ENCODE measurements at places on chromosomes 6 and 20. TPM values are rescaled to one million over a fixed set of nuclear protein-coding genes. Genes with fewer than 3 reads are reported as not detected.

Gene SLC22A7
- not detected for total RNA-seq

Gene ALDH8A1
- 0.13 TPM for total RNA-seq

Gene SLC17A9
- total RNA-seq: 2.1 TPM

Gene BNIP5
- not detected for total RNA-seq

DNA sequence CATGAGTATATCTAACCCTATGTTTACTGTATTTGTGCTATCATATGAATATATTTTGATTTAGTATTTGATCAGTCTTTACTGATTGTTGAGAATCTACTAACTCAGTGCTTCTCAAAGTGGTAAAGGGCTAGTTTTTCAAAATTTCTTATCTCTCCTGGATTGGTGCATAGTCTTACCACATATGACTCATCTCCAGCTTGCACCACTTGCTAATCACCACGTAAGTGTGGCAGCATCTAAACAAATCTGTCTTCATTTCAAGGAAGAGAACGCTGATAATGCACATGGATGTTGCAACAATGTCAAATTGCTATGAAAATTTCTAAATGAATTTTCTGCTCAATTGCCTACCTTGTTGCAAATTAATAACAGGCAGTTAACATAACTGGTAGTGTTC lies 299.5 kb downstream of the PAX1 start:
- H3K27ac ChIP-seq: no peak overlapping the region
- no peaks in the 10 kb centered on the region for H3K36me3 ChIP-seq
- H3K4me3 ChIP-seq: no peak overlapping the region
- DNase-seq: no peak
- H3K27me3 ChIP-seq: no peaks in the 10 kb centered on the region

- no peaks in the 10 kb centered on the region for H3K27me3 ChIP-seq
- peaks cover 1% of the 10 kb centered on the region for H3K4me1 ChIP-seq
- H3K4me3 ChIP-seq: no peak overlapping the region
- no peak overlapping the region for H3K27ac ChIP-seq
- H3K36me3 ChIP-seq: no peaks in the 10 kb centered on the region
Measured at GRCh38 chr6:130997061-130997753, 65.8 kb downstream of the EPB41L2 start.

- peaks cover 3% of the 10 kb centered on the region for H3K4me1 ChIP-seq
- H3K36me3 ChIP-seq: no peaks in the 10 kb centered on the region
- no peak for DNase-seq
- no peak overlapping the region for H3K4me3 ChIP-seq
Measured at GRCh38 chr20:18279242-18279641, 9.1 kb upstream of the ZNF133 start.

DNA sequence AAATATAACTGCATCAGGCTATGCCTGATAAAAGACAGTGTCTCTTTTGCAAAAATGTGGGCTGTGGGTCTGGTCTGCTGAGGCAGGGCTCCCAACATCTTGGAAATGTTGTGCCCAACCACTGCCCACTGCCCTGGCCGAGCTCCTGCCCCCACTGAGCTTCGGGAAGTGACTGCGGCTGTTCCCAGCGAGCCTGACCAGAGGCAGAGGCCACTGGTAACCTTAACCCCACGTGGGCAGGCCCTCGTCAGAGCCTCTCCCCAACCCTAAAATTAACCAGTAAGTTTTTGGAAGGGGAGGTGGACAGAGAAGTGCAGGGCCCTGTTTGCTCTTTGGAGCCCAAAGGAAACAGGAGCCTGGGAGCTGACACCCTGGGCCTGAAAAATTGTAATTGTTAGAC lies 225.9 kb downstream of the MAFB start:
- H3K27ac ChIP-seq: no peak overlapping the region
- no peak for DNase-seq
- H3K36me3 ChIP-seq: no peaks in the 10 kb centered on the region
- no peaks in the 10 kb centered on the region for H3K4me1 ChIP-seq
- no peak overlapping the region for H3K4me3 ChIP-seq

DNA sequence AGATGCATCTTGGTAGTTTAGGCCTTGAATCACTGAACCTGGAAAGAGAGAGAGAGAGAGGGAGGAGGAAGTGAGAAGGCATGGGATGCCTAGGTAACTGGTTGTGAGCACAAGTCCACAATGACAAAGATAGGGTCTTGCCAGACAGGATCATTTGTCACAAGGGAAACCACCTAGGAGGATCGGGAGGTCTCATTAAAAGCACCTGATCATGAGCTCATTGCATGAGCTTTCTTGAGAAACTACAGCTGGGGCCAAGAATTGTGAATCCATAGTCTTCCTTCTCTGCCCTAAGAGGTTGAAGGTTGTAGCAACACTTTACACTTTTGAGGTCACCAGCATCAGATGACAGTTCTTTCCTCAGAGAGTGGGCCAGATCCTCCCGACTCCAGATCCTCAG lies 195.7 kb downstream of the CD83 start:
- DNase-seq: no peak
- H3K4me1 ChIP-seq: peaks cover 6% of the 10 kb centered on the region
- H3K27me3 ChIP-seq: no peaks in the 10 kb centered on the region

- H3K4me1 ChIP-seq: peaks cover 9% of the 10 kb centered on the region
- H3K36me3 ChIP-seq: no peaks in the 10 kb centered on the region
- DNase-seq: no peak
Measured at GRCh38 chr20:334578-334977, 9.2 kb downstream of the SOX12 start.

GRCh38 chr20:25579081-25579770 lies 6.1 kb downstream of the NINL start:
- H3K36me3 ChIP-seq: no peaks in the 10 kb centered on the region
- no peaks in the 10 kb centered on the region for H3K27me3 ChIP-seq
- DNase-seq: no peak
- no peak overlapping the region for H3K27ac ChIP-seq

GRCh38 chr6:129238991-129239390 lies 356.1 kb downstream of the LAMA2 start:
- no peaks in the 10 kb centered on the region for H3K36me3 ChIP-seq
- no peaks in the 10 kb centered on the region for H3K27me3 ChIP-seq
- H3K4me1 ChIP-seq: no peaks in the 10 kb centered on the region
- DNase-seq: no peak
- H3K4me3 ChIP-seq: no peak overlapping the region

DNA sequence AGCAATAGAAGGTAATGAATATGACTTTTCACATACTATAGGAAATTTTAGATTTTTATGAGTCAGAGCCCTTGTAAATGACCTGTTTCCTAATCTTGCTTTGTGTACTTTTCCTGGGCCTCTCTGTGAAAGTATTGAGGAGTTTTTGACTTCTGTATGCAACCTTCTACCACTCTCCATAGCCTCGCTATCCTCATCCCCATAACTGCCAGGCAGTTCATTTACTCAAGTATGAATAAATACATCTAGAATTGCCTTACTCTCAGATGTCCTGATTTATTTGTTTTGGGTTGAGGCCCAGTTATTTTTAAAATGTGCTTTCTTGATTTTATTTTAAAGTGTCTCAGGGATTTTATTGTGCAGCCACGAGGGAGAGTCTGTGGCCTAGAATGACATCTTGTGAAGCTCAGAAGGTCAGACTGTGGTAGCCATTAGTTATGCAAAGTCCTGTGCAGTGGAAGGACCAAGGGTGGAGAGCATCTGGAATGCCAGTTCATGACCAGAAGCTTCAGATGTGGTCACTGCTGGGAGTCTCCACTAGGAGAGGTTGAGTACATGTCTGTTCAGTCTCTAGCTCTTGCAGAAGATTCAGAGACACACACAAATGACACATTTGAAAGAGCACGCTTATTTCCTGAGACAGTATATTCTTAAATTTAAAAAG lies 346.2 kb upstream of the IMPG1 start:
- no peaks in the 10 kb centered on the region for H3K36me3 ChIP-seq
- no peak overlapping the region for H3K27ac ChIP-seq
- no peak overlapping the region for H3K4me3 ChIP-seq
- no peak for DNase-seq

DNA sequence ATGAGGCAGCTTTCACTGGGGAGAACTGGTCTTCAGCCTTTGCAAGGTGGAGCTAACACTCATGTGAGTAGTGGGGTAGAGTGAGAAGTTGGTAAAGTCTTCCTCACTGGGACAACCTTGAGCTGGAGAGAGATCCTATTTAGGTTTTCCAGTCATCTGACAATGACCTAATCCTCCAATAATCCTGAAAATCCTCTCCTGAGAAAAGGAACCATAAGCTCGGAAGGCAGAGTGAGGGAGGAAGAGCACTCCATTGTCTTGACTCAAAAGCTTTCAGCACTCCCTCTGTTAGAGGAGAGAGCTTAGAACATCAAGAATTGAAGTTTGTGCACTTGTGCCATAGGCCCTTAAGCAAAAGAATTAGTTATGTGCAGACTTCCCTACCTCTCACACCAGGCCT lies 77.8 kb downstream of the TRAM2 start:
- H3K4me3 ChIP-seq: no peak overlapping the region
- peaks cover 41% of the 10 kb centered on the region for H3K4me1 ChIP-seq
- H3K27me3 ChIP-seq: peaks cover 39% of the 10 kb centered on the region

GRCh38 chr20:24537210-24537609 lies 67.8 kb downstream of the SYNDIG1 start:
- H3K4me3 ChIP-seq: no peak overlapping the region
- no peaks in the 10 kb centered on the region for H3K36me3 ChIP-seq
- H3K4me1 ChIP-seq: no peaks in the 10 kb centered on the region
- DNase-seq: no peak
- H3K27me3 ChIP-seq: no peaks in the 10 kb centered on the region
- H3K27ac ChIP-seq: no peak overlapping the region

DNA sequence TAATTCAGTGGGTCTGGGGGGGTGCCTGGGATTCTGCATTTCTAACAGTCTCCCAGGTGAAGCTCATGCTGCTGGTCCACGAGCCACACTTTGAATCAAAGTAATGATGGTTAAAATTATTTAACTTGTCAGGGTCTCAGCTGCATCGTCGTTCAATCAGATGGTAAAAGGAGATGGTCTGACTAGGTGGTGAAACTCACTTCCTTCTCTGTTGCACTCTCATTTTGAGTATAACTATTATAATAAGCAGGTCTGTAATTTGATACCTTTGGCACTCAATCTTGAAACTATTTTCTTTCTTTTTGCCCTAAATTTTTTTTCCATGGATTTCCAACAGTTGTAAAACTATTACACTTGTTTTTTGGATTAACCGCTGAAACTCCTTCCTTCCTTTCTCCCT lies 292.5 kb downstream of the FARS2 start:
- H3K36me3 ChIP-seq: no peaks in the 10 kb centered on the region
- H3K27me3 ChIP-seq: no peaks in the 10 kb centered on the region
- no peaks in the 10 kb centered on the region for H3K4me1 ChIP-seq
- H3K4me3 ChIP-seq: no peak overlapping the region
- DNase-seq: no peak

GRCh38 chr6:100343316-100344077 lies 121.2 kb downstream of the SIM1 start:
- H3K36me3 ChIP-seq: no peaks in the 10 kb centered on the region

DNA sequence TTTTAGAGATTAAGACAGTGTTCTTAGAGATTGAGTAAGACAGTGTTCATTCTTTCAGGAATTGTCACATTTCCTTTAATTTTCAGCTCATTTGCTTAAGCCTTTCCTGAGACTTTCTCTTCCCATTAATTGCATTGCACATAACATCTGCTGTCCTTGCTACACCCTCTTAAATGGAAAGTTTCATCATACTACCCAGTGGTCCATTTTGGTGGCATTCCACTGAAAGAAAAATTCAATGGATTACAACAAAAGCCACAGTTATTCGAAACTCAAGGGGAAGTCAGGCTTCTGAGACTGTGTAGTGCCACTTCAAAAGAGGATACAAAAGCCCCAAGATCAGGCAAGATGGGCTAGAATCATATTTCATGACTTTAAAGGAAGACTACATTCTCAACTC lies 64.0 kb downstream of the RSPO3 start:
- no peaks in the 10 kb centered on the region for H3K27me3 ChIP-seq
- H3K36me3 ChIP-seq: no peaks in the 10 kb centered on the region
- no peaks in the 10 kb centered on the region for H3K4me1 ChIP-seq
- no peak for DNase-seq
- no peak overlapping the region for H3K4me3 ChIP-seq

DNA sequence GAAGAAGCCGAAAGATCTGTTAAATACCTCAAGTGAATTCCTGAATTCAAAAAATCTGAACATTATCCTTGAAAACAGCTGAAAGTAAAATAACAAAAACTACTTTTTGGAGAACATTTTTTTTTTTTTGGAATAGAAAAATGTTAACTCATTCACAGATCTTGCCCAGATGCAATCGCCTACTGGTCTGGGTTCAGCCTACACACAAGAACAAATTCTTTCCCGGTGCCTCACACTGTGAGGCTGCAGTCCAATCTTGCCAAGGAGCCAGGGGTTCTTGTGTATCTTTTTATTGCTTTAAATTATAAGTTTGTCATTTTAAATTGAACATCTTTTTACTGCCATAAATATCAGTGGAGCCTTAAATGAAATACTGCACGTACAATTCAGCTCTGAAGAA lies 41.2 kb upstream of the TMEM200A start:
- DNase-seq: no peak
- H3K27ac ChIP-seq: no peak overlapping the region
- no peak overlapping the region for H3K4me3 ChIP-seq
- H3K4me1 ChIP-seq: no peaks in the 10 kb centered on the region
- H3K27me3 ChIP-seq: no peaks in the 10 kb centered on the region

DNA sequence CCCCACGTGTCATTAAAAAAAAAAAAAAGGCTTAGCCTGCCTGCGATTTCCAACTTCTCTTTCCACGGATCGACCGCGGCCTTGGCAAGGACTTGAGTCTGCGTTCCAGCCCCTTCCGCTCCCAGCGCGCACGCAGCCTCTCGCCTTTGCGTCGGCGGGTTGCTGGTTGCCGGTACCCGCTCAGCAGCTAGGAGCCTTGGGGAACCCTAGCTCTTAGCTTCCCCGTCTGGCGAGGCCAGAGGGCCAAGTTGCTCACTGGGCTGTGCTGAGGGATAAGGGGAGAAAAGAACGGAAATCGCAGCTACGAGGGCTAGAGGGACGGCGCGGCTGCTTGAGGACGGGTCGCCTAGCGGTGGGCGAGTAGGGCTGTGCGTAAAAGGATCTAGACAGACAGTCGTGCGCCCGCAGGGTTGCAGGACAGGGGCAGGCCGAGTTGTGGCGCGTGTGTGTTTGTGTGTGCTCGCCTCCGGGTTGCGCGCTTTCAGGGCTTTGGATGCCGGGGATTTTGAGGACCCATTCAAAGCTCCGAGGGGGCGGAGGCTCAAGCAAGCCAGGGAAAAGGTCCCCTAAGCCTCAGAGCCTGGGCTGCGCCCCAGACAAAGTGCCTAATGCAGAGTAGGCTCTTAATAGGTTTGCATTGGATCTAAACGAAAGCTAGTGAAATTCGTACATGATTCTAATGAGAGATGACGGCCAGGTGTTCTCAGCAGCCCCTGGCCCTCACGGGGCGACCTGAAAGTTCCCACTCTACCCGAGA lies 40.5 kb upstream of the OSTM1 start:
- peaks cover 100% of the 10 kb centered on the region for H3K27me3 ChIP-seq
- peaks cover 65% of the 10 kb centered on the region for H3K4me1 ChIP-seq
- peak overlapping the region; percentile 48 for H3K4me3 ChIP-seq
- H3K27ac ChIP-seq: no peak overlapping the region
- no peak for DNase-seq

- H3K4me1 ChIP-seq: no peaks in the 10 kb centered on the region
- H3K36me3 ChIP-seq: no peaks in the 10 kb centered on the region
- no peak overlapping the region for H3K27ac ChIP-seq
- H3K27me3 ChIP-seq: no peaks in the 10 kb centered on the region
Measured at GRCh38 chr20:59618131-59618530, 13.8 kb downstream of the PHACTR3 start.

GRCh38 chr6:49531774-49532569 lies 18.5 kb upstream of the C6orf141 start:
- no peaks in the 10 kb centered on the region for H3K36me3 ChIP-seq
- no peak for DNase-seq
- peaks cover 6% of the 10 kb centered on the region for H3K4me1 ChIP-seq

GRCh38 chr6:37967651-37968050 lies 148.1 kb downstream of the ZFAND3 start:
- H3K27me3 ChIP-seq: no peaks in the 10 kb centered on the region
- no peak for DNase-seq
- H3K4me3 ChIP-seq: no peak overlapping the region
- H3K36me3 ChIP-seq: no peaks in the 10 kb centered on the region

All from esophagus squamous epithelium (tissue), 5 donors.